ENCODE measurements at places on chromosomes 1 and 21.

- no peak for DNase-seq
Measured at GRCh38 chr1:45526135-45526644, 4.5 kb upstream of the PRDX1 start.

GRCh38 chr1:14215151-14215550, 383.3 kb upstream of the KAZN start:
- DNase-seq: no peak

DNA sequence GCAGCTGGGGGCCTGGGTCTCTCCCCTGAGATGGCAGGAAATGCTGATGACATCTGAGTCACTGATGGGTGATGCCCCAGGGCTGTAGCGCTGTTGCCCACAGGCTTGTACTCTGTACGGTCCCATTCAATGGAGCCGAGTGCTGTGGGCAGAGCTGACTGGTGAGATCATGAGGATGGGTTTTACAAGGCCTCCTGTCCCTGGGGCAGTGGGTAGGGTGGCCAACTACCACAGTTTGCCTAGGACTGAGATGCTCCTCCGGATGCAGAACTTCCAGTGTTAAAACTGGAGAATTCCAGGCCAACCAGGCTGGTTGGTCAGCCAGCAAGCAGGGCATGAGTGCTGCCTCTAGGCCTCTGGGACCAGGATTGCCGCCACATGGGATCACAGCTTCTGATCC, 9.2 kb downstream of the PHLDA3 start:
- DNase-seq: peak; percentile 36

- peak; percentile 8 for DNase-seq
Measured at GRCh38 chr1:88519156-88519555, 164.9 kb upstream of the PKN2 start.

DNA sequence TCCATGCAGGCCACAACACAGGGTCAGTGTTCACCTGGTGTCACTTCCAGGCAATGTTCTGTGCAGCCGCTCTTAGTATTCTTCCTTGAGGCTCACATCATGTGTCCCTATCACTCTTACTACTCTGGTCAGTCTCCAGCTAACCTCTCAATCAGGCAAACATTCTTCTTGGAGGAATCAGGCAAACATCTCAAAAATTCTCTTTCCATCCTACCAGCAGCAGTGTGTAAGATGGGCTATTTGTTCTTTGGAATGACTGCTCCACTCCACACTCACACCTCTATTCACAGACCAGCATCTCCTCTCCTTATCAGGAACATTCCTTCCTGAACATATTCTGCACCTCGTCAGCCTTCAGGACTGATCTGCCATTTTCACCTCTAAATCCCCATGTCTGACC, 4.0 kb downstream of the S100A7A start:
- no peak for DNase-seq

- peak; percentile 48 for DNase-seq
Measured at GRCh38 chr21:34726627-34727337, 58.0 kb downstream of the CLIC6 start.
